ENCODE measurements at places on chromosomes 1 and 21.

- no peak for DNase-seq
Measured at GRCh38 chr1:50421768-50422674, 1.2 kb downstream of the DMRTA2 start.

GRCh38 chr1:96559181-96559580 is 162.4 kb upstream of the PTBP2 start:
- DNase-seq, result no peak

DNA sequence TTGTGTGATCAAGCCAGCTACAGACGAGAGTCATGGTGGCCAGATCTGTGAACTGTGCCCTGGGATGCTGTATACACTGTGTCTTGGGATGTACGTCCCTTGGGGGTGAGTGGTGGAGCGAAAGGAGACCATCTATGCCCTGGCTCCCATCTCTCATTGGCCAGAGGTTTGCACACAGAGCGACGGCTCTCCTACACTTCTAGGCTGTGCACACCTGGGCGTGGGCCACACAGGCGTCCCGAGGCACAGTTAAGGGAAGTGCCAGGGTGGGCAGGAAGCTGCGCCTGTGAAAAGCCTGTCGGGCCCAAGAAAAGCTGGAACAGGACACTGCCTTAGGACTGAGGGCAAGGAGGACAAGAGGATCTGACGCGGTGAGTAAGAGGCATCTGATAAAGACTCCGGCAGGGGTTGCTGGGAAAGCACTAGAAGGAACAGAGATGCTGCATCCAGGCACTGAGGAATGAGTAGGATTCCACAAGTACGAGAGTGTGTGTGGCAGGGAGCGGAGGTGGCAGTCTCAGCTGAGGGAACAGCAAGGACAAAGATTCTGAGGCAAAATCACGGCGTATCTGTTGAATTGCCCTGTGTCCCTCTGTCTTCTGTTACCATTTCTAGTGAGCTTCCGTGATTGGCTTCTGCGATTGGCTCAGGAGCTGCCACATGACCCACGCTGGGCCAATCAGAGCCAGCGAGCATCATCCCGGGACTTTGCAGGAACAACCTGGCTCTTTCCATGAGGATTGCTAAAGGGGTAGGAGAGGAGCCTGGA is 67.9 kb upstream of the ZBTB40 start:
- DNase-seq, result no peak

DNA sequence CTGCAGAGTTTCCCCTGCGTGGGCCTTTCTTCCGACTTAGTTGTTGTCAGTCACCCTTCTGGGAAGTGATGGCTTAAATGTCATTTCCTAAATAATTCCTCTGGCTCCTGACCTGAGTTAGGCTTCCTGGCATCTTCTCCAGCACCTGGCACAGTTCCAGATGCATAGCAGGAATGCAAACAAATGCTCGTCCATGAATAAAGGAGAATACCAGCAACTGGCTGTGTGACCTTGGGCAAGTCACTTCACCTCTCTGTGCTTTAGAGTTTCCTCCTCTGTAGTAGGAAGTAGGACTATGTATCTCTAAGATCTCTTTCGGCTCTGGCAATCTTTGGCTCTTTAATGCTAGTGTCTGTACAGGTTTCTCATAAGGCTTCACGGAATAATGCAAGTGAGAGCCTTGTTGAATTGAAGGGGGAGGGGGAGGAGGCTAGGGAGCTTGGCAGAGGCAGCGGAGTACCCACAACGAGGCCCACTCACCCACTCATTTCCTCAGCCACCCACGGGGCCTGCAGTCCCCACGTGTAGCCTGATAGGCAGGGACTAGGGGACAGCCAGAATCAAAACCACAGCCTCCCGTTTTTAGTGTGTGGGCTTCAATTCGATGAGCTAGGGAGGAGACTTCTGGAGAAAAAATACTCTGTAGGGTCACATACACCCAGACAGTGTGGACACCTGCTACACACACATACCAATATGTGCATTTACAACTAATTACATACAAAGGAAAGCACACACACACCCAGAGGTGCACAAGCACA is 48.1 kb downstream of the TENT5C start:
- DNase-seq, result no peak

- DNase-seq, result peak; percentile 6
Measured at GRCh38 chr1:116878804-116879477, 30.8 kb upstream of the PTGFRN start.

DNA sequence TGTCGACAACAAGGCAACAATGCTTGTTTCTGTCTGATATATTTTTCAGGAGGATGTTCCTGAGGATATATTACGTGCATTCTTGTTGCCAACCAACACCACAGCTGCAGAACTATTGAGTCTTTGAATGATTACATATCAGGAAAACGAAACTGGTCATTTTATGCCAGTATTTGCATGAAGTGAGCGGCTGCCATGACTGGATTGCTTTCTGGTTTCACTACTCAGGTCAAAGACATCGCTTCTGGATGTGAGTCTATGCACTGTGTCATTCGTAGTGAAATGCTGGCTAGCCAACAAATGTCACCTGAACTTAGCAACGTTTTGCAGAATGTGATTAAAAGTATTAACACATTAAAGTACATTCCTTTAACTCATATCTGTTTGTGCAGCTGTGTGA is 35.8 kb upstream of the OLFM3 start:
- no peak for DNase-seq

- DNase-seq, result no peak
Measured at GRCh38 chr21:31801551-31802219, 69.8 kb upstream of the SCAF4 start.

GRCh38 chr1:155976062-155976912 is 2.1 kb downstream of the ARHGEF2 start:
- DNase-seq, result peak; percentile 50

All from CD8-positive, alpha-beta memory T cell (primary cell).